ENCODE measurements at places on chromosomes 5 and 9.

DNA sequence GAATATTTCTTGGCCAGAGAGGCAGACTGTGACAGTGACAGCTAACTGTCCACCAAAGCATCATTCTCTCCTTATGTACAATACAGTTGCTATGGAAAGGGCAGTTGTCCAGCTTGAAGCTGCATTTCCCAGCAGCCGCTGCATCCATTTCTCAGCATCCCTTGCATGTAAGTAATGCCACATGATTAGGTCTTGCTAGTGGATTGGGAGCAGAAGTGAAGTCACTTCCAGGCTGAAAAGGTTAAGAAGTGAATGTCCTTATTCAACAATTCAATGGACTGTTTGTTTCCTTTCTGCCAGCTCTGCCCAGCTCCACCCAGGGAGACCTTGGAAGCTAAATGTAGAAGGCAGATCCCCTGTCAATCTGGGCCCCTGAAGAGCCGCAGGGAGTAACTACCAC, 26.1 kb upstream of the RETREG1 start:
- DNase-seq: no peak

- no peak for DNase-seq
Measured at GRCh38 chr9:119333507-119334229, 35.6 kb downstream of the BRINP1 start.

- no peak for DNase-seq
Measured at GRCh38 chr5:159788835-159789331, 127.4 kb upstream of the ADRA1B start.

DNA sequence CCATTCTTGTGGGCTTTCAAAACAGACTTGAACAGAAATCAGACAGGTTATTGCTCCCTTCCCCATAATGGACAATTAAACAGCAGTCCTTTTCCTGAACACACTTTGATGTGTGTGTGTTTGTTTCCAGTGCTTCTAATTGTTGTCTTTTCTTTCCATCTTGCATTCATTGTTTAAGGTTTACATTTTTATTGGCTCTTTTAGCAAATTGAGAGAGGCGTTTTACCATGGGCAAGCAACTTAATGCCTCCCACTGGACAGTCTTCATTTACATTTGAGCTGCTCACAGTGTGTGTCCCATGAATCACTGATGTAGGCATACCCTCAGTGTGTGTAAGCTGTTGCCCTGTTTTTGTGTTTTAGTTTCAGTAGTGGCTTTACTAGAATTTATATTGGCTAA, 25.0 kb downstream of the WDR36 start:
- no peak for DNase-seq

DNA sequence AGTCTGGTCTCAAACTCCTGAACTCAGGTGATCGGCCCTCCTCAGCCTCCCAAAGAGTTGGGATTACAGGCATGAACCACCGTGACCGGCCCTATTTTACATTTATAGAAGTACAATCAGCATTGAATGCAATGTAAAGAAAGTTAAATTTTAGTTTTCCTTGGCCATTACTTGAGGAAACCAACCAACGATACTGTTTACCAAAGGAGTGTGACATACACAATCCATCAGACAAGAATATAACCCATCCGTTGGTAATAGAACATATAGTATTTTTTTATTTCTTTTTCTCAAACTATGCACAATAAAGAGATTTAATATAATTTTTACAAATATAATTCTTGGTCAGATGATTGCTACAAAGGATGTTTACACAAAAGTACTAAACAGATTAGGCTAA, 63.1 kb upstream of the MOCS2 start:
- no peak for DNase-seq

- no peak for DNase-seq
Measured at GRCh38 chr9:137711678-137712105, 92.9 kb downstream of the EHMT1 start.

GRCh38 chr5:72392326-72392733, 72.2 kb downstream of the PTCD2 start:
- peak; percentile 70 for DNase-seq

GRCh38 chr5:138354387-138354786, 1.9 kb downstream of the KDM3B start:
- DNase-seq: no peak

GRCh38 chr5:97229688-97230285, 46.7 kb upstream of the RIOK2 start:
- DNase-seq: no peak

DNA sequence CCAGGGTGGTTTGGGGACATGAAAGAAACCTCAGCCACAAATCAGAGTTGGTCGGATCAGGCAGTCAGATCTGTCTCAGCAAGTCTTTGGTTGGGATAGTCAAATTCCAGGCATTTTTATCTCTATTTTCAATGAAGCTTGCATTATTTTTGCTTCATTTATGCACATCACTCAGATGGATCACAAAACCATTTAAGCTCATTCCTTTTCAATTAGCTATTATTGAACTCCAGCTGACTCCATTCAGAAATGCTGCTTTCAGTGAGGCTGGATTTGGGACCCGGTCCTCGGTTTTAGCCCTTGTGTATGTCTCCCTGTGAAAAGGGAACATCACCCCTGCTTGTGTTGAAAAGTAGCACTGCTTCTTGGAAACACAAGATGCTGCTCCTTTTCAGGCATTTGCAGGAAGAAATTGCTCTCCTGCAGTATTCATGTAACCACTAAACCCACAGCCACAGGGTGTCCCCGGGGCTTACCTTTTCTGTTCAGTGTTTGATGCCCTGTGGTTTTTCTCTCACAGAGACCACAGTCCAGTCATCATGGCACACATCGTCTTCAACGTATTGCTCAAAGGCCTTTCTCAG, 232.9 kb downstream of the NFIB start:
- DNase-seq: peak; percentile 50

DNA sequence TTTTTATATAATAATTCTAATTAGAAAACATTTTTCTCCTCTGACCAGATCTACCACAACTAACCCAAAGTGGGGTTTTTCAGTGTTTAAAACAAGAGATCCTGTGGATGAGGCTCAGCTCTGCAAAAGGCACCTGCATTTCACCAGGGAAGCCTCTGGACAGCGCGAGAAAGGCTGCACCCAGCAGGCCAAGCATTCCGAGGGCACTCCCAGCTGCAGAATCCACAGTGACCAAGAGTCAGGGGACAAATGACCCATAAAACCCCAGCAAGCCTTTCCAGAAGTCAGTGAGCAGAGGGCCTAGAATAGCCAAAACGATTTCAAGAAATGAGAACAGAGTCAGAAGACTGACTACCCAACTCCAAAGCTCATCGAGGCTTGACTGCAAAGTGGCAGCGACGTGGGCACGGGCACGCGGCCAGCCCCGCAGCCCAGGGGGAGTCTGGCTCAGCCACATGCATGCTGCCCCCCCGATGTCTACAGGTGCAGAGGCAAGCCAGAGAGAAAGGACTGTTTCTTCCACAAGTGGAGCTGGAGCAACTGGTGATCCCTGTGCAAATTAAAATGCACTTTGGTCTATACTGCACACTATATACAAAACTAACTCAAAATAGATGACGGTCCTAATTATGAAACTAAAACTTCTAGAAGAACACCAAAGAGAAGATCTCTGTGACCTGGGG, 26.2 kb downstream of the TPPP start:
- no peak for DNase-seq

- DNase-seq: no peak
Measured at GRCh38 chr5:154505567-154505966, 27.5 kb upstream of the HAND1 start.

DNA sequence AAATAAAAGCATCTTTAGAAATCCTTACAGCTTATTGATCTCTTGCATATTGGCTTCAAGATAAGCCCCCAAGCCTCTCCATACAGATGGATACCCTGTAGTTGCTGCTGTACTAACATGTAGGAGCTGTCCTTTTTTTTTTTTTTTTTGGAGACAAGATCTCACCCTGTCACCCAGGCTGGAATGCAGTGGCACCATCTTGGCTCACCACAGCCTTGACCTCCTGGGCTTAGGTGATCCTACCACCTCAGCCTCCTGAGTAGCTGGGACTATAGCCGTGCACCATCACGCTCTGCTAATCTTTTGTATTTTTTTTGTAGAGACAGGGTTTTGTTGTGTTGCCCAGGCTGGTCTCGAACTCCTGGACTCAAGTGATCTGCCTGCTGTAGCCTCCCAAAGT, 35.4 kb downstream of the SNX30 start:
- DNase-seq: no peak

GRCh38 chr5:154384480-154385235, 61.1 kb upstream of the SAP30L start:
- no peak for DNase-seq

GRCh38 chr5:155052532-155052931, 39.0 kb downstream of the KIF4B start:
- DNase-seq: no peak

- no peak for DNase-seq
Measured at GRCh38 chr5:154351141-154351540, 94.7 kb upstream of the SAP30L start.

GRCh38 chr9:125805586-125805985, 58.4 kb downstream of the PBX3 start:
- DNase-seq: no peak

GRCh38 chr9:136017289-136018190, 56.4 kb upstream of the UBAC1 start:
- no peak for DNase-seq

- DNase-seq: no peak
Measured at GRCh38 chr5:69467442-69468225, 25.0 kb upstream of the OCLN start.

DNA sequence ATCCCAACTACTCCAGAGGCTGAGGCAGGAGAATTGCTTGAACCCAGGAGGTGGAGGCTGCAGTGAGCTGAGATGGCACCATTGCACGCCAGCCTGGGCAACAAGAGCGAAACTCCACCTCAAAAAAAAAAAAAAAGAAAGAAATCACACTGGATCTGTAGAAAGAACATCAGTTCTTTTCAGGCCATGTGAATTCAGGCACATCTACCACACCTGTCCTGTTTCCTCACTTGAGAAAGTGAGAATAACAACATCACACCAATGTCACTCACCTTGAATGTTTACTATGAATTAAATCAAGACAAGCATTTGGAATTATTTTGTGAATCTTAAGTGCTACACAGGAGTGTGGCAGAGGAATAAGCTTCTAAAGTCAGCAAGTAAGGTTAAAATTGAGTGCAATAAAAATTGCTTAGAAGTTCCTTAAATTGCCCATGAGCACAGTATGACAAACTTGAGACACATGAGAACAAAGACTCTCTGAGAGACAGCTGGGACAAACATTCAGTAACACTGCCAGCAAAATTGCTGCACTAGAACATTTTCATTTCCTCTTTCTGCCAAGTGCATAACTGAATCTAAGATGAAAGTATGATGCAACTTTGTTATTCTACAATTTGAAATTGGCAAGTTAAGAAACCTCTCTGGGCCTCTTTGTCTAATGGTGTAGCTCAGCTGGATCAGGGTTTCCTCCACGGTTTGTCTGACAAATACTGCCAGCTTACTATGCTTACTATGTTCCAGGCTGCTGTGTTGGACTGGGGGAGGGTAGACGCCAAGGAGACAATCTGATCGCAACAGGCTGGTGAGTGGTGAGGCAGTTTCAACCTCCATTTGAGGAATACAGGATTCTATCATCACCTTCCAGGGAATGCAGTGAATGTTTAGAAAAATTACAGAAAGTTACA, 1.9 kb upstream of the RIC1 start:
- peak; percentile 36 for DNase-seq

GRCh38 chr5:134079748-134080581, 34.5 kb upstream of the TCF7 start:
- DNase-seq: no peak

GRCh38 chr5:147691130-147691529, 91.4 kb downstream of the JAKMIP2 start:
- DNase-seq: no peak

DNA sequence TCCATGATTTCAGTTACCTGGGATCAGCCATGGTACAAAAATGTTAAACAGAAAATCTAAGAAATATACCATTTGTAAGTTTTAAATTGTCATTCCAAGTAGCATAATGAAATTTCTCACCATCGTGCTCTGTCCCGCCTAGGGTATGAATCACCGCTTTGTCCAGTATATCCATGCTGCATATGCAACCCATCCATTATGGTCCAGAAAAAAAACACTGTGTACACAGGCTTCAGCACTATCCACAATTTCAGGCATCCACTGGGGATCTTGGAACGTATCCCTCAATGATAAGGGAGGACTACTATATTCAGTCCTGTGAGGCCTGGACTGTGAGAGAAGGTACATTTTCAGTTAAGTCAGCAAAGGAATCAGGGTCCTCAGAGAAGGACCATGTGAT, 37.6 kb upstream of the HNRNPA0 start:
- no peak for DNase-seq

DNA sequence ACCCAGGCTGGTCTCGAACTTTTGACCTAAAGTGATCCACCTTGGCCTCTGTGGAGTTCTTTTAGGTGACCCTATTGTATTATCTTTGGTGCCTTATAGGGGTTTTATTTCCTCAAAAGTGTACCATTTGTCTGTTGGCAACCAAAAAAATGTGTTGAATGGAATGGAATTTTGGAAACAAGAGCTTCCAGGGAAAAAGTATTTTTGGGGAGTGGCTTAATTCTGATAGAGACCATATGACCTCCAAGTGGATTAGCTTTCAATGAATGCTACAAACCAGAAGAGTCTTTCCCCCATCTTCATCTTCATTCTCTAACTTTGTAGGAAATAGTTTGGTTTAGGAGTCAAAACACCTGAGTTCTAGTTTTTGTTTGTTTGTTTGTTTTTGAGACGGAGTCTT, 3.4 kb upstream of the OGN start:
- DNase-seq: no peak

- DNase-seq: no peak
Measured at GRCh38 chr9:69317894-69318293, 7.1 kb upstream of the ENTREP1 start.

DNA sequence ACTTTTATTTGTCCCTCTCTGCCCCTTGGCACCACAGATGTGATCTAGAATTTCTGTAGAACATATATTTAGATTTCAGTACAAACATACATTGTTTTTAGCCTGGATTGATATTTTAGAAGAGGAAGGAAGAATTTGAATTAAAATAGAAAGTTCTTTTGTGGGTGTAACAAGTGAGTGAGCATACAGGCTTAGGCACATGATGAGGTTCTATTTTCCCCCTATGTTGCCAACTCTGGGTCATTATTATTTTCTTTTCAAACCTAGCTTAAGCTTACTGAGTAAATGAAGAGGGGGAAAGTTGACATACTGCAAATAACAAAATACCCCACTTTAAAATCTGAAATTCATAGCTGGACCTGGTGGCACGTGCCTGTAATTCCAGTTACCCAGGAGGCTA, 102.9 kb downstream of the GCNT1 start:
- DNase-seq: no peak

DNA sequence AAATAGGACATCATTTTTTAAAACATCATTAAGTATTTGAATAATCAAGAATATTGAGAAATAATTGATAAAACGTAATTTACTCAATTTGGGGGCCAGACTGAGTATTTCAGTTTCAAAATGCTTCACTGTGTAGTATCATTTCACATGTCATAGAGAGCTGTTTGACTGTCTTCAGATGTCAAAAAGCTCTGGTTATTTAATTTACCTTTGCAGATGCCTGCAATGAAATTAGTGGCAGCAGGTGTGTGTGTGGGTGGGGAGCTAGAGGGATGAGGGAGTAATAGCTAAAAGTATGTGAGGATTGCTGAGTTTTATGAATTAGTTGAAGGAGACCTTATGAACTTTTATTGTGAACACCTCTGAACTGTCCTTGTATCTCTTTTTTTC, 567.2 kb upstream of the MEF2C start:
- DNase-seq: no peak

- DNase-seq: no peak
Measured at GRCh38 chr5:82640916-82641315, 362.8 kb upstream of the RPS23 start.

All from PC-3 (cell line).